ENCODE measurements at places on chromosomes 7 and 10.

DNA sequence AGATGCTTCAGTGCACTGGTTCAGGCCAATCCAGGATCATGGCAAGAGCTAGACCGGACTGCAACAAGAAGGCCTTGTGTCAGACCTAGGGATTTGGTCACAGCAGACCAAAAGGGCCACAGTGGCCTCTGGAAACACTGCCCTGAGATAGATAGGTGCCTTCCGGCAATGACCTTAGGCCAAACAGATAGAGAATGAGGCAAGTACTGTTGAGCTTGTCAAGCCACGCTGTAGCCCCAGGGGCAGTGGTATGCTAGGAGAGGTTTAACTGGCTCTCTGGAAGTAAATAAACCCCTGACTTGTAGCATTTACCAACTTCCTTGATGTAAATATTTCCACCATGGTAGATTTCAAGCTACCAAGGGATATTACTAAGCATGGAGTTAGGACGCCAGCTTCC lies 197.5 kb downstream of the GRID1 start:
- no peak for DNase-seq

GRCh38 chr10:102302611-102303010 lies 57.3 kb downstream of the GBF1 start:
- no peak for DNase-seq

DNA sequence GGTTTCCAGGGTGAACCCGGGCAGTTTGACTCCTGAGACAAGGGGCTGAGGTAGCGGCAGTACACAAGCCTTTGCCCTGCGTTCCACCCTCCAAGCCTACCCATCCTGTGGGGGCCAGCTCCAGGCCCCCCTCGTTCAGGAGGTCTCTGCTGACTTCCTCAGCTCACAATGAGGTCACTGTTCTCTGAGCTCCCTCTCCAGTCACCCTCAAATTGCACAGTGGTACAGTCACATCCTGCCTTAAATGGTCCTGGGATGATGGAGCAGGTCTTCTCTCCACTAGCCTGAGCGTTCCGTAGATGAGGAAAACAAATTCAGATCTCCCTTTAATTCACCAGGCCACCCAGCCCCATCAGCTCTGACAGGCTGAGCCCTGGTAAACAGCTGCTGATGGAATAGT lies 90.2 kb downstream of the SH3PXD2A start:
- no peak for DNase-seq

DNA sequence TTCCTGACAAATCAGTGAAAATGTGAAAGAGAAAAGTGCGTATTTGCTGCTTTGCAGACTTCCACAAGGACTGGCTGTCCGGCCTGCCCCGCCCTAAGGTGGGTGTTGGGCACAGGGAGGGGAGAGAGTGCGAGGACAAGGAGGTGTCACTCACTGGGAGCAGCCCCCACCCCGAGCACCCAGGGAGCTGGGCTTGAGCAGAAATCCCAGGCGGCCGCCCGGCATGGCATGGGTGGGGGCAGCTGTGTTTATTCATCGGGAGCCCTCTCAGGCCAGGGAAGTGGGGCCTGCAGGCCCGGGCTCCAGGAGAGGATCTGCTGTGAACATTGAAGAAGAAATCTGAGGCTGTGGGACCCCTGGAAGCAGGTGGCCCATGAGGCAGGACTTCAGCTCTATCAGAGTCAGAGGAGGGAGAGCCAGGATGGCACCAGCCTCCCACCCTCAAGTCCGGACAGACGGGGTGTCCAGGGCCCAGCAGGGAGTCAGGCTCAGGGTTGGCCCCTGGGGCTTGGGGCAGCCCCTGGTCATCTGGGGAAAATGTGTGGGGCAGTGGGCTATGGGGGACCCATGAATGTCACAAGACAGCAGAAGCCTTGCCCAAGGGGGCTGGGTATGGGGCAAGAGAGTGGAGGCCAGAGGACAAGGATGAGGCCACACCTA lies 164.4 kb upstream of the PPP2R2D start:
- DNase-seq: no peak

DNA sequence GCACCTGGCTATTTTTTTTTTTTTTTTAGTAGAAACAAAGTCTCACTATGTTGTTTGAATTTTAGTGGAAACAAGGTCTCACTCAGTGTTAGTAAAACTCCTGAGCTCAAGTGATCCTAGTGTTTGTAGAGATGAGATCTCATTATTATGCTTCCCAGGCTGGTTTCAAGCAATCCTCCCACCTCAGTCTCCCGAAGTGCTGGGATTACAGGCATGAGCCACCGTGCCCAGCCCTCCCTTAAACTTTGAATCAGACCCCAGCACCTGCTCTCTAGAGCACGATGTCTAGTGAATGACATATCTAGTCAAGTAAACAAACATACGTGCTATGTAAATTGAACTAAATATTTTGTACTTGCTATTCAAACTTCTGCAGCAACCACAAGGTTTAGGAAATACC lies 105.6 kb upstream of the MYO3A start:
- no peak for DNase-seq

DNA sequence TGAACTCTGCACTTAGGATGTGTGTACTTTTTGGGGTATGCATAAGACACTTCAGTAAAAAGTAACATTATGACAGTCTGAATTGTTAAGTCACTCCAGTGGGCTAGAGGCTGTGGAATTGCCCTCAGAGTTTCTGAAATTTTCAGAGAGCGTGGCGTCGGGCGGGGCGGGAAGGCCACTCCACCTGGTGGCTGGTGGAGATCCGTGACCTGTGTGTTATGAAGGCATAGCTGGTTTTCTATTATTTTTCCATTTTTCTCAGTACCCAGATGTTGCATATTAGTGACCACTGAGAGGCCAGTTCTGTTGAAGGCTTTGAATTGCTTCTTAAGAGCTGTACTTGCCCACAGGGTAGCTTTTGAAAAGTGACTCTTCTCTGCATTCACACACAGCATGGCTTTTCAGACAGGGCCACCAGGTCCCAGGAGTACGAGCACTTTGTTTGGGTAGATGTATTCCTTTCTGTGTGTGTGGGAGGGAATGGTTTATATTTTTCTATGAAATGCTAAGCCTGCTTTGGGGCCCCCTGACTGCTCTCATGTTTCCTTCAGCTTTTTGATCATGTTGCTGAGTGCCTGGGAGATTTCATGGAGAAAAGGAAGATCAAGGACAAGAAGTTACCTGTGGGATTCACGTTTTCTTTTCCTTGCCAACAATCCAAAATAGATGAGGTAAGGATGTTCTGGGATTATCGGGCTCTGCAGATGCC lies 52.3 kb downstream of the TACR2 start:
- DNase-seq: no peak
